ENCODE measurements at places on chromosomes 13 and 19. TPM values are rescaled to one million over a fixed set of nuclear protein-coding genes. Genes with fewer than 3 reads are reported as not detected.

The CEACAM20 gene
- polyA plus RNA-seq, result not detected

The CCDC70 gene
- not detected for polyA plus RNA-seq

GRCh38 chr13:90276216-90276615 lies 1071.3 kb upstream of the MIR17HG start:
- no peak for DNase-seq

GRCh38 chr19:15639596-15639995 lies 1.1 kb upstream of the CYP4F3 start:
- DNase-seq, result no peak

DNA sequence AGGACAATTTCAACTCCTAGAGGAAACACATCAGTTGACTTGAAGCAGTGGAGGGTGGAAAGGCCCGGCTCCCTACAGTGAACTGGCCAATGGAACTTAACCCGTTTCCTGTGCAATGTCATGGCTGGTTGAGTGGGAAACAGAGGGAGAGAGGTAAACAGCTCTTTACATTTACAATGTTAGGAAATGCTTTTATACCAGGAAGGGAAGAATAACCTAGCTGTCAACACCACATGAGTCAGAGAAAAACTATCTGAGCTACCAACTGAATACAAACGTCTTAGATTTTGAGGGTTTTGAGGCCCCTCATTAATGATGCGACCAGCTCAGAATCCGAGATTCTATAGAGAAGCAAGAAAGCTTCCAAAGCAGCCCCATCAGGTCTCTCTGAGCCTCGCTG lies 36.7 kb downstream of the CARD8 start:
- DNase-seq, result no peak

DNA sequence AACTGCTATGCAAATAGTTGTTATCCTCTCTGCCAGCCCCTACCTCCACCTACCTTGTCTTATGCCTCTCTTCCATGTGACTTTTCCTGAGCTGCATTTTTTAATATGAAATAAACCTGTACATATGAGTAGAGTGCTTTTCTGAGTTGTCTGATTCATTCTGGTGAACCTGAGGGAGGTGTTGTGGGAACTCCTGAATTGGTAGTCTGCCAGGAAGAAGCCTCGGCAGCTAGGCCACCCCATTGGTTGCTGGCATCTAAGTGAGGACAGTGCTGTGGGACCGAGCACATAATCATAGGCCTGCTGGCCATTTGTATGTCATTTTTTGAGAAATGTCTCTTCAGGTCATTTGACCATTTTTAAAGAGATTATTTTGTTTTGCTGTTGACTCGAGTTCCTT lies 1146.8 kb downstream of the UQCRFS1 start:
- DNase-seq, result no peak

DNA sequence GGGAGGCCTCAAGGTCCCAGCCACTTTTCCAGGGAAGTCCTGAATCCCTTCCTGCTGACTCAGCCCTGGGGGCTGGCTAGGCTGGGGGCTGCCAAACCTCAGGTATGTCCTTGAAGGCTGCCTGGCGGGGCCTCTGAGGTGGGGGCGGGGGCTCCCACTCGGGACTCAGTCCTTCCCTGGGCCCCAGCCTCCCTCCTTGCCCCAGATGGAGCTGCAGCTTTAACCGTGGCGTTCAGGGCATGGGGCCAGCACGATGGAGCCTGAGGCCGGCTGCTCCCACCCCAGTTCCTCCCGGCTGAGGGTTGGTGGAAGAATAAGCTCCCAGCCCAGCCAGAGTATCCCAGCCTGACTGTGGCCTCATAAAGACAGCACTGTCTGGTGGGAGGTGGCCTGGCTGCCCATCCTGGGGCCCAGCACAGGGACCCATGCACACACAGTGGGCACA lies 12.4 kb downstream of the CILP2 start:
- DNase-seq, result no peak

GRCh38 chr19:54335164-54335563 lies 3.8 kb downstream of the LILRA4 start:
- no peak for DNase-seq

DNA sequence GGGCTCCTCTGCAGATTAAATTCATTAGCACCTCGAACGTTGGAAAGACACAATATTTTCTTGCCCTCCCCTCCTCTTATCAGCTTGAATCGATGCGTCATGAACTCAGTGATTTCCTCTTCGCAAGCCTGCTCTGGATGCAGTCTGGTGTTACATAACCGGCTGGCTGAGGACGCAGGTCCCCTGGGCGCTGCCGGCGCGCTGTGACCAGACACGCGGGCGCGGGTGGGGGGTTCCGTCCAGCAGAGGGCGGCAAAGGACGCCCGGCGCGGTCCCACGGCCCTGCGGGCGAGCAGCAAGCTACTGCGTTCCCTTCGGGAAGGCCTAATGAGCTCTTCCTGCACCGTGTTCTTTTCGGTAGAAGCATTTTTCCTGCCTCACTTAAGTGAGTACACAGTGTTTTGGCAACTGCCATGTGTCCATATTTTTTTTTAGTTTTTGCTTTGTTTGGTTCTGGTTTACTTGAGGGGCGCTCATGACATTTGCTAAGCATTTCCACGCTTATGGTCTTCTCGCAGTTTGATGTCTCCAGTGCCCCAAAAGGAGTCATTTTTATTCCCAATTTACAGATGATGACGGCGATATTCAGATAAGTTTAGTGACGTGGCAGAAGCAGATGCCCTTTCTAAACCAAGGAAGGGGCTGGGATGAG lies 112.2 kb upstream of the MBNL2 start:
- peak; percentile 70 for DNase-seq
